Stimulated activated CD8-positive, alpha-beta memory T cell treated with anti-CD3 and anti-CD28 coated beads, Interleukin-4, amount 100 ng/mL, for 1 hour (primary cell): ENCODE measurements at places on chromosomes 3 and 15.

DNA sequence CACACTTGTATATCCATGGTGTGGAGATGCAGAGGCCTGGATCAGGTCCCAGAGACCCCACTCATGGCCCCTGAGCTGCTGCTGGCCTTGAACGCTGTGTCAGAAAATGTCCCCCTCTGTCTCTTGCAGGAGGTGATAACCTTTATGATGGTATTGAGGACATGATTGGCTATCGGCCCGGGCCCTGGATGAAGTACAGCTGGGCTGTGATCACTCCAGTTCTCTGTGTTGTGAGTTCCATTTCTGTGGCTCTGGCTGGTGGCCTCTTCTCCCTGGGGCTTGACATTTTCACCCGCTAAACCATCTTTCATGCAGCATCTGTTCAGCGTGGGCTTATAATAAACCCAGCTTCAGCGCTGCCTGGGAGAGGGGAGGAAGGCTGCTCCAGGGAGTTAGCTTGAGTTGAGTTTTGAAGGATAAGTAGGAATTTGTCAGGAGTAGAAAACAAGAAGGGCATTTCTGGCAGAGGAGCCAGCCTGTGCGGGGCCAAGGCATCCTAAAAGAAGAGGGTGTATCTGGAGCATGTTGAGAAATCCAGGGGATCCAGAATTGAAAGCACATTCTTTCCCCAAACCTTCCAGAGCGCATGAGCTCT lies 61.1 kb downstream of the GRIP2 start:
- no peak for DNase-seq

- DNase-seq: no peak
These were observed 31.6 kb upstream of the FAM174B start for GRCh38 chr15:92687195-92687602.

- no peak for DNase-seq
These were observed 36.2 kb upstream of the SLC6A6 start for GRCh38 chr3:14366248-14366647.

GRCh38 chr3:7172996-7173395 lies 312.1 kb downstream of the GRM7 start:
- DNase-seq: no peak

DNA sequence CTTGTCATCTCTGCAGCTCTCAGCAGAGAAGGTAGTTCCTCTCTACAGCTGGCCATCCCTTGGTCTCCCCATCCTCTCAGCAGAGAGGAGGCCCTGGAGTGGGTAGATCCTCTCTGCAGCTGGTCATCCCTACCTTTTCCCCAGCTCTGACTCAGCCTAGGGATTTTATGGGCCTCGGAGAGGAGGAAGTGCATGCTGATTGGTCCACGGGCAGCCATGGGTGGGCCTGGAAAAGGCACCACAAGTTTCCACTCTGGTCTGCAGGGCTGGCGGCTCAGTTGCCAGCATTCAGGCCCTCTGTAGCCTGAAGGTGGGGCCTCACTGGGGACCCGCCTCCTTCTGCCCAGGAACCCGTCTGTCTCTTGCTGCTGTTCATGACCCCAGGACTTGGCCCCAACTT lies 36.9 kb downstream of the NR1D2 start:
- no peak for DNase-seq

GRCh38 chr3:175620532-175620931 lies 761.4 kb downstream of the NAALADL2 start:
- no peak for DNase-seq

GRCh38 chr15:55907797-55908196 lies 85.6 kb downstream of the NEDD4 start:
- no peak for DNase-seq

- DNase-seq: no peak
These were observed 120.0 kb upstream of the TGFBR2 start for GRCh38 chr3:30486368-30486767.

DNA sequence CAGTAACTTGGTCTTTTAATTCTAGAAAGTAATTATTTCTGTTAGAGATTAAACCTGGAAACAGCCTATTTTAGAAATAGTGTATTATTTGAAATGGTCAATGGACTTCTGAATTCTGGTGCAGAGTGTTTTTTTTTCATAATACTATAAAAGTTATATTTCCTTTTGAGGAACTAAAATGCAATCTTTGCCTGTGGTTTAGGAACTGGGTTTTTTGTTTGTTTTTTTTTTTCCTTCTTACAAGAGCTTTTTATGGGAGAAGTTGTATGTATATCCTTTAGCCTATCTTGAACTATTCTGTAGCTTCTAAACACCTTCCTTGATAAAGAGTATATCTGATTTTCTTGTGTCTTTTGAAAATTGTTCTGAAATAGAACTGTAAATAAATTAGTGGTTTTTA lies 88.3 kb downstream of the ARIH1 start:
- DNase-seq: no peak

GRCh38 chr15:60006203-60006862 lies 2.2 kb downstream of the FOXB1 start:
- DNase-seq: no peak

DNA sequence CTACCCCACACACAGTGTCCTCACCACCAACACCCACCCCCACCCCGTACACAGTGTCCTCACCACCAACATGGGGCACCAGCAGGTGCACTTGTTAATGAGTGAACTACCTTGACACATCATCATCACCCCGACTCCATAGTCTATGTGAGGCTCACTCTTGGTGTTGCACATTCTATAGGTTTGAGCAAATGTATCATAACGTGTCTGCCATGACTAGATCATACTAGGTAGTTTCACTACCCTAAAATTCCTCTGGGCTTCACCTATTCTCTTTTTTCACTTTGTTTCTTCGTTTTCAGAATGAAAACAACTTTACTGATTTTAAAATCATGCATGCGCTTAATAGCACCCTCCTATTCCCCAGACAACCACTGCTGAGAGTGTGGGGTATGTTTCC lies 102.6 kb upstream of the SLC6A6 start:
- DNase-seq: no peak

DNA sequence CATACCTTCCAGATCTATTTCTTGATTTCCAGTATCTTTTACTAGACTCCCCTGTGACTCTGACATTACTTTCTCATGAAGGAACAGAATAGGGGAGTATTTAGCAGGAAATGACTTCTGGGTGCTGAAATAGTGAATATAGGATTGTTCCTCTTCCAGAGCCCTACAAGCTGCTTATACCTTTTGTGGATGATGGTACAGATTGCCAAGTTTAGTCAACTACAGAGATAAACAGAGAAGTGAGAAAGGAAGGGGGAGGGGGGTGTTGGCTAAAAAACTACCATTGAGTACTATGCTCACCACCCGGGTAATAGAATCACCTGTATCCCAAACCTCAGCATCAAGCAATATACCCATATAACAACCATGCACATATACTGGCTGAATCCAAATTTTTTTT lies 298.3 kb upstream of the GPR149 start:
- no peak for DNase-seq
